ENCODE measurements at places on chromosomes 1 and 21.

- DNase-seq: no peak
Observed at GRCh38 chr1:77655431-77655974, 27.0 kb downstream of the ZZZ3 start.

GRCh38 chr1:150976401-150976821 lies 1.8 kb upstream of the CERS2 start:
- no peak for DNase-seq

GRCh38 chr1:227192163-227192562 lies 126.1 kb downstream of the CDC42BPA start:
- DNase-seq: no peak

- no peak for DNase-seq
Observed at GRCh38 chr1:196029410-196029809, 578.8 kb downstream of the KCNT2 start.

GRCh38 chr1:18204575-18204974 lies 97.0 kb downstream of the IGSF21 start:
- DNase-seq: no peak

- DNase-seq: peak; percentile 78
Observed at GRCh38 chr1:205582471-205583291, 49.1 kb downstream of the ELK4 start.

- no peak for DNase-seq
Observed at GRCh38 chr1:213883618-213884017, 104.2 kb upstream of the PROX1 start.

- peak; percentile 8 for DNase-seq
Observed at GRCh38 chr21:25776440-25776839, 41.7 kb downstream of the GABPA start.

- DNase-seq: no peak
Observed at GRCh38 chr1:32773764-32774463, 43.2 kb downstream of the YARS1 start.

DNA sequence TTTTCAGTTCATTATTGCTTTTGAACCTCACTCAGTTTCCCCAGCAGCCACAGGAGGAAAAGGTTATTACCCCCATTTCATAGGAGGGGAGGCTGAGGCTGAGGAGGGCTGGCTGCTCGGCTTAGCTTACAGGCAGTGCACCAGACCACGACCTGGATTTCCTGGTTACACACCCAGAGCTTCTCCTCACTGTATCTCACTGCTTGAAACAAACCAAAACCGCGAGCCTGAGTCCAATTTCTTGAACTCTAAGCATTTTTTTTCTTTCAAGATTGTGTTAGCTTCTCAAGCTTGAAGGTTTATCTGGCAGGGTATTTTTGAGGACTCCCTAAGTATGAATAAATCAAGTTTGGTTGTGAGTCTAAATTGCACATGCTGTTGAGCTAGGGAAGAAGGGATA lies 188.9 kb upstream of the EDN2 start:
- no peak for DNase-seq

GRCh38 chr21:43287795-43288755 lies 119.3 kb downstream of the CRYAA start:
- DNase-seq: no peak

GRCh38 chr1:211133836-211134669 lies at the start of gene KCNH1:
TSS of gene KCNH1 (minus strand) at chr1:211134148. CDS start at chr1:211133945, 203 bp downstream.
- peak; percentile 96 for DNase-seq

DNA sequence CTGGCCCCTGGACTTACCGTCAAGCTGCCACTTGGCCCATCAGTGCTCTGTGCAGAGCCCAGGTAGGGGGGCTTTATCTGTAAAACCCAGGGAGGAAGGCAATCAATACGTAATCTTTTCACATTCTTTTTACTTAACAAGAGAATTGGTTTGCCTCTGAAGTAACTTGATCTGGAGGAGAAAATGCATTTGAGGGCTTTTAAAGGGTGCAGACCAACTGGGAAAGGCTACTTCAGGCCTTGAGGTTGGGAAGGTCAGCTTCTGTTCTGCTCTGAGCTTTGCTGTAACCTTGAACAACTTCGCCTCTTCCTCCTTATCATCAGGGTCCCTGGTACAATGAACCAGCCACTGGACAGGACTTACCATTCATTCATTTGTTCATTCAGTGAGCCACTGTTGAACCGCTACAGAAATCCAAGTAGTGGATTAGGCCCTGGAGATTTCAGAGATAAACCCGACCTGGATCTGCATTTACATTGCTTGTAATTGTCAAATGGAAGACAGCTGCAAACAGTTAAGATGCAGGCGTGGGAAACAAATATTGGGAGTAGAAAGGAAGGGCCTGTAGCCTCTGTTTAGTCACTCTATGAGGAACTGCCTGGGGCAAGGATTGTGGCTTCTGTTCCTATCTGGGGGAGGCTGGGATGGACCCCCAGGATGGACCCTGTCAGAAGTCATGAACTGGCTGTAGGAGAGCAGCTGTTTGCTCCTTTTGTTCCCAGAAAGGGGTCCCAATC lies 90.9 kb downstream of the MAN1C1 start:
- DNase-seq: peak; percentile 80

DNA sequence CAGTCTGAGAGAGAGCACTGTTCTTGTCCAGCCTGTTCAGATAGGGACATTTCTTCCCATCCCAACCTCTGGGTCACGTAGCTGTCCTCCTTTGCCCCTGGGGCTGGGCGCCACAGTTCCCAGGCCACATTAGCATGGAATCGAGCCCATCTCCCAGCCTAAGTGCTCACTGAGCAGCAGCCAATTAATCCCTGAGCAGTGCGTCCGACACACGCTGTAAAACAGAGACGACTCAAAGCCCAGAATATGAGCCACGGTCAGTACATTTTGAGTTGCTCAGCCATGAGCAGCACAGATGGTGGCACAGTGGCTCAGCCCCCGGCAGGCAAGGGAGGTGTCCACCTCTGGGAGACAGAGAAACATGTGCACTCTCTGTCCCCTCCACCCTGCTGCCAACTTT lies 267.4 kb downstream of the NPHP4 start:
- no peak for DNase-seq

DNA sequence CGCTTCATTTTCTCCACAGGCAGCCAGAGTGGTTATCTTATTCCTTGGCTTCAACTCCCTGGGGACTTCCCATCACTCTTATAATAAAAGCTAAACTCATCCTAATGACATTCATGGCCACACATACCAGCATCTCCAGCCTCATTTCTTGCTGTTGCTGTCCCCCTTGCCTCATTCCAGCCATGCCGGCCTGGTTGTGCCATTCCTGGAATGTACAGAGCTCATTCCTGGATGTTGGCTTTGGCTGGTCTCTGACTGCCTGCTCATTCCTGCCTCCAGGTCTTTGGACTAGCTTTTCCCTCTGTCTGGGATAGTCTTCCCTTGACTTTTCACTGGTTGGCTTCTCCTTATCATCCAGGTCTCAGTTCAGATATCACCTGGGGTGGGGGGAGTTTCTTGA lies 2.4 kb upstream of the PEF1 start:
- no peak for DNase-seq

- DNase-seq: peak; percentile 96
Observed at GRCh38 chr1:225652729-225653462, at the start of gene ENAH. TSS of gene ENAH (minus strand) at chr1:225653123. CDS start at chr1:225652690, 433 bp downstream.

GRCh38 chr1:156705918-156706656 lies 704 bp upstream of the CRABP2 start:
- peak; percentile 90 for DNase-seq

- DNase-seq: no peak
Observed at GRCh38 chr21:41102281-41102680, 65.7 kb upstream of the BACE2 start.

- DNase-seq: no peak
Observed at GRCh38 chr1:94903280-94904009, 23.5 kb downstream of the CNN3 start.

- no peak for DNase-seq
Observed at GRCh38 chr1:220962031-220962751, 82.9 kb downstream of the HLX start.

GRCh38 chr1:181257117-181257516 lies 168.6 kb downstream of the IER5 start:
- DNase-seq: no peak

GRCh38 chr1:234694661-234695060 lies 84.7 kb upstream of the IRF2BP2 start:
- no peak for DNase-seq

- DNase-seq: peak; percentile 97
Observed at GRCh38 chr1:228487336-228488124, at the start of gene RNF187. TSS of gene RNF187 (plus strand) at chr1:228487382.

DNA sequence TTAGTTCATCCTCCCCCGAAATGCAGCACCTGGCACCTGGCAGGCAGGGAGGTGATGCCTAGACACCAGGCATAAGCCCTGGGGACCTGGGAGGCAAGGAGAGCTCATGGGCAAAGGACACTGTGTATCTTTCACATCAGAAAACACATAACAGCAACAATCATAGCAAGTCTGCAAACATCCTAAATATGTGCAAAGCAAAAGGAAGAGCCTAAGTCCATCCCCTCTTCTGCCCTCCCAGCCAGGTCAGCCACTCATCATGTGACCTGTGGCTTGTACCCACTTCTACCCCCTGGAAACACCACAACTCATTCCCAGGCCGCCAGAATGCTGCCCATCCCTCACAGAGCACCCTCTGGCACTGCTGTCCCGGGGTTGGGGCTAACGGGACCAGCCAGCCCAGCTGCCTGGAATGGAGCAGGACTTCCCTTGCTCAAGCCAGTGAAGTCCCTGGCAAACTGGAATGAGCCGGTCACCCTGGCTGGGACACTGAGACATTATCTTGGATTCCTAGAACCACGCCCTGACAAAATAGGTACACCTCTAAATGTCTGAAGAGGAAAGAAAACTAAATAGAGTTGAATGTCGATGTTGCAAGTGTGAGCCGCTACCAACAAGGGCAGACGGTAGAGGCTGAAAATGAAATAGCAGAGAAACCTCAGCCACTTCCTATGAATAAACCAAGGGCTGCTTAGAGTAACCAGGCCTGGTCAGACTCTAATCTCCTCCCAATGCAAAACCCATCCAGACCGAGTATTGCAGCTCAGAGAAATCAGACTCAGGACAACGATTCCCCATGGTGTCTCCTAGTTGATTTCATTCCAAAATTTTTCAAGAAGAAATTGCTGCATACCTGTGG lies 29.4 kb downstream of the TMPRSS2 start:
- no peak for DNase-seq
